Activated CD8-positive, alpha-beta T cell treated with anti-CD3 and anti-CD28 coated beads for 36 hours (primary cell): ENCODE measurements at places on chromosomes 16 and 17.

DNA sequence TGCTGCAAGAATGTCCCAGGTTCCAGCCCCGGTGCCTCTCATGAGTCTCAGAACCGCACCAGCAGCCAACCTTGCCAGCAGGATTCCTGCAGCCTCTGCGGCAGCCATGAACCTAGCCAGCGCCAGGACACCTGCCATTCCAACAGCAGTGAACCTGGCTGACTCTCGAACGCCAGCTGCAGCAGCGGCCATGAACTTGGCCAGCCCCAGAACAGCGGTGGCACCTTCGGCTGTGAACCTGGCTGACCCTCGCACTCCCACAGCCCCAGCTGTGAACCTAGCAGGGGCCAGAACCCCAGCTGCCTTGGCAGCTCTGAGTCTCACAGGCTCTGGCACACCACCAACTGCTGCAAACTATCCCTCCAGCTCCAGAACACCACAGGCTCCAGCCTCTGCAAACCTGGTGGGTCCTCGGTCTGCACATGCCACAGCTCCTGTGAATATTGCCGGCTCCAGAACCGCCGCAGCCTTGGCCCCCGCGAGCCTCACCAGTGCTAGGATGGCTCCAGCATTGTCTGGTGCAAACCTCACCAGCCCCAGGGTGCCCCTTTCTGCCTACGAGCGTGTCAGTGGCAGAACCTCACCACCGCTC lies 9.8 kb downstream of the ELOB start:
- H3K27me3 ChIP-seq = no peaks in the 10 kb centered on the region
- peaks cover 6% of the 10 kb centered on the region for H3K4me1 ChIP-seq
- H3K4me3 ChIP-seq = no peak overlapping the region
- H3K27ac ChIP-seq = no peak overlapping the region
- H3K36me3 ChIP-seq = peaks cover 80% of the 10 kb centered on the region

- no peak overlapping the region for H3K4me3 ChIP-seq
- H3K27me3 ChIP-seq = peaks cover 6% of the 10 kb centered on the region
- H3K27ac ChIP-seq = no peak overlapping the region
Observed at GRCh38 chr17:499951-500461, 147.4 kb upstream of the RPH3AL start.

GRCh38 chr16:81076566-81077075 lies 417 bp downstream of the C16orf46 start:
- H3K4me1 ChIP-seq = peaks cover 3% of the 10 kb centered on the region
- no peaks in the 10 kb centered on the region for H3K36me3 ChIP-seq
- H3K27ac ChIP-seq = no peak overlapping the region
- no peak overlapping the region for H3K4me3 ChIP-seq

DNA sequence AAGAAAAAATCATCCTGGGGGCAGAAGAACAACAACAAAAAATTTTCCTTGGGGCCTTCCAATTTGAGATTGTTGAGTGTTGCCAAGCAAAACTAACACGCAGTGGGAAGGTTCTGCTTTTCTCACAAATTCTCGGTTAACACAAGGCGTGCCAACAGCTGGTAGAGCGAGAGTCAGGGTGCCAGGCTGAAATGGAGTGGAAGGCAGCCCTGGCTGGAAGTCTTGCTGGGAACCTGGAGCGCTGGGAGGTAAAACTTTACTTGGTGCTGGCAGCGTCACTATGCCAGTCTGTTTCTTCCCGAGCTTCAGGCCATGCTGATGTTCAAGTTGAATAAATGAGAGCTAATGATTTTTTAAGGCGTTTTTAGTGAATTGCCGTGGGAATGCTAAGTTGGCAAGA lies 189.4 kb downstream of the WWOX start:
- H3K27ac ChIP-seq = no peak overlapping the region
- no peak overlapping the region for H3K4me3 ChIP-seq
- no peaks in the 10 kb centered on the region for H3K36me3 ChIP-seq
- H3K4me1 ChIP-seq = no peaks in the 10 kb centered on the region

DNA sequence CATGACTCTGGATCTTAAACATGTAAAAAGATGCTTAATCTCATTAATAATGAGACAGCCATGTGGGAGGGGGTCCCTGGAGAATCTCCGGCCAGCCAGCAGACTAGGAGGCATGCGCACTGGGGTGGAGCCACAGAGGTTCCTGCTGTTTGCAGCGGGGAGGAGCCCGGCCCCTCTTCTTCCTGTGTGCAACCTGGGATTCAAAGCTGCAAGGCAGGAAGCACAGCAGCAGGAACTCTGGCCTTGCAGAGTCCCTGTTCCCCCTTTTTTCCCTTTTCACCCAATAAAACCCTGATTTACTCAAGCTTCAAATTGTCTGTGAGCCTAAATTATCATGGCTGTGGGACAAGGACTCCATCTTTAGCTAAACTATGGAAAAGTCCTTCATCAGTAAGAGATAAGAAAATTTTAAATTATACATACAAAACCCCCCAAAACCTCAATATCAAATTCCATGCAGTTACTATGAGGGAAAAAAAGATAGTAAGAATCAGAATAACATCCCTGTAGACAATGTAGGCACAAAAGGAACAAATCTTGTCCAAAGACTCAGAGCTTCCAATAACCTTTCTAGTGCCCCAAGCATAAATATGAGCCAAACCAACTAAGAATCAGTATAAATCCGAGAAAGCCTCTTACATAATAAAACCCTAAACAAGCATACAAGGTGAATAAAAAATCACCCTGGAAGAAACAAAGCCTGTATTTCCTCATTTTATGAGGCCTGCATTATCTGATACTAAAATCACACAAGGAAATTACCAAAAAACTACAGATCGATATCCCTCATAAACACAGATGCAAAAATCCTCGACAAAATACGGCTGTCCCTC lies 12.1 kb downstream of the CFDP1 start:
- H3K4me1 ChIP-seq = peaks cover 29% of the 10 kb centered on the region
- DNase-seq = peak; percentile 46
- H3K36me3 ChIP-seq = no peaks in the 10 kb centered on the region

GRCh38 chr16:15608398-15609285 lies 34.3 kb downstream of the MARF1 start:
- H3K4me3 ChIP-seq = no peak overlapping the region
- H3K36me3 ChIP-seq = peaks cover 57% of the 10 kb centered on the region
- peaks cover 6% of the 10 kb centered on the region for H3K4me1 ChIP-seq
- DNase-seq = no peak
- no peak overlapping the region for H3K27ac ChIP-seq

GRCh38 chr16:7613518-7613917 lies 280.9 kb downstream of the RBFOX1 start:
- H3K27ac ChIP-seq = no peak overlapping the region
- H3K4me1 ChIP-seq = no peaks in the 10 kb centered on the region
- no peaks in the 10 kb centered on the region for H3K27me3 ChIP-seq
- no peak overlapping the region for H3K4me3 ChIP-seq
- no peak for DNase-seq

GRCh38 chr16:64880994-64881393 lies 240.9 kb downstream of the CDH11 start:
- H3K4me1 ChIP-seq = no peaks in the 10 kb centered on the region
- no peaks in the 10 kb centered on the region for H3K36me3 ChIP-seq
- no peak overlapping the region for H3K4me3 ChIP-seq
- no peak overlapping the region for H3K27ac ChIP-seq

DNA sequence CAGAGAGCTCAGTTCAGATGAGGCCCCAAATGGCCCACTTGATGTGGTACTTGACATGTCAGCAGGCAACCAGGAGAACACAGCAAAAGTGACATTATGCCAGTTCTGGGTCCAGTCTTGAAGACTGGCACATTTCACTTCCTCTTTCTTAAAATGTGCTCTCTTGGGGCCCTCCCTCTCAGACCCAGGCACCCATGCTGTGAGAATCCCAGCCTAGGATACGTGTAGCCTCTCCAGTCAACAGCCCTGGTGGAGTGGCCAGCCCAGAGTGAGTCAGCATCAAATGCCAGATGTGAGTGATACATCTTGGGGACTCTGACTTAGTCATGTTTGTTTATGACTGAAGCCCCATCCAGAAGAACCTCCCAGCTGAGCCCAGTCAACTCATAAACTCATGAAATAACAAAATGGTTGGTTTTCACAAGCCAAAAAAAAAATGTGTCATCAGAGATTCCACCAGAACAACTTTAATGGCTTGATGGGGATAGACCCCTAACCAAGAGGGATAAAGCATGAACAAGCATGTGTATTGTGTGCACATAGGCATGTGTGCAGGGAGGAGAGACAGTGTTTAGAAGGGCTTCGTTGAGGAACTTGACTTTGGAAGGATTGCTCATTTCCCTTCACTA lies 82.5 kb upstream of the TNRC6C start:
- H3K36me3 ChIP-seq = peaks cover 11% of the 10 kb centered on the region
- H3K4me1 ChIP-seq = peaks cover 64% of the 10 kb centered on the region
- H3K27ac ChIP-seq = no peak overlapping the region
- DNase-seq = peak; percentile 59
- no peaks in the 10 kb centered on the region for H3K27me3 ChIP-seq
